ENCODE measurements at places on chromosomes 3 and 15.

DNA sequence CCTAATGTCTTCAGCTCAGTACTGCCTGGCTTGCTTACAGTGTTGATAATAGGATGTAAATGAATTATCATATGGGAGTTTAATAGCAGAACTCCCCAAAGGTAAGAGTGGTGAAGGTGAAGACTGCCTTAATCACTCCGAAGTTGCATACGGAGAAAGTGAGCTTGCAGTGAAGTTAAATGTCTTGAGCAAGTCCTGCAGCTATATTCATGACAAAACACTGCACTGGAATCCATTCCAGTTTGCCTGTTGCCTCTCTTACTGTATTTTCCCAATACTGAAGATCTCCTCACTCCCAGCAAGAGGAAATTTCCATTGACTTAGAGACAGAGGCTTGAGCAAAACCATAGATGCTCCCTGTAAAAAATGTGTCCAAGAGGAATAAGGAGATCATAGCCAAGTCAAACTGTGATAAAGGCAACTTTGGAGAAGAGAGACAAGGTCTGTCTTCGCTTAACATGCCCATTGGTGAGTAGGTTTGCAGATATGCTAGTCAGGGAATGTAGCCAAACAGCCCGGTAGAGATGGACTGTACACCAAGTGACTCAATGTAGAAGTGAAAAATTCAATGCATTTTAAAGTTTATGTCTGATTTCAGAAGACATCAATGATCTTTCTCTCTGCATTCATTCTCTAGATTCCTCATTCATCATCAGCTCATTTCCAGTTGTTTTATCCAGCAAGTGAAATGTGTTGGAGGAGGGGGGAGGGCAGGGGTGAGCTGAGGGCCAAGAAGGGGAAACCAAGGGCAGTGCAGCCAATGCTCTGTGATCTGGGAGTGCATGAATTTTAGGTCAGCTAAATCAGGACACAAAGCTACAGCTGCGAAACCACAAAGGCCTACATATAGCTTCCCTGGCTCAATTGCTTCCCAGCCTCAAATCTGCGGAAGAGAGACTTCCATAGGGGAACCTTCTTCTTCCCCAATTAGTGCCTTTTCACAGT is 667.1 kb upstream of the NR2F2 start:
- DNase-seq: peak; percentile 84

DNA sequence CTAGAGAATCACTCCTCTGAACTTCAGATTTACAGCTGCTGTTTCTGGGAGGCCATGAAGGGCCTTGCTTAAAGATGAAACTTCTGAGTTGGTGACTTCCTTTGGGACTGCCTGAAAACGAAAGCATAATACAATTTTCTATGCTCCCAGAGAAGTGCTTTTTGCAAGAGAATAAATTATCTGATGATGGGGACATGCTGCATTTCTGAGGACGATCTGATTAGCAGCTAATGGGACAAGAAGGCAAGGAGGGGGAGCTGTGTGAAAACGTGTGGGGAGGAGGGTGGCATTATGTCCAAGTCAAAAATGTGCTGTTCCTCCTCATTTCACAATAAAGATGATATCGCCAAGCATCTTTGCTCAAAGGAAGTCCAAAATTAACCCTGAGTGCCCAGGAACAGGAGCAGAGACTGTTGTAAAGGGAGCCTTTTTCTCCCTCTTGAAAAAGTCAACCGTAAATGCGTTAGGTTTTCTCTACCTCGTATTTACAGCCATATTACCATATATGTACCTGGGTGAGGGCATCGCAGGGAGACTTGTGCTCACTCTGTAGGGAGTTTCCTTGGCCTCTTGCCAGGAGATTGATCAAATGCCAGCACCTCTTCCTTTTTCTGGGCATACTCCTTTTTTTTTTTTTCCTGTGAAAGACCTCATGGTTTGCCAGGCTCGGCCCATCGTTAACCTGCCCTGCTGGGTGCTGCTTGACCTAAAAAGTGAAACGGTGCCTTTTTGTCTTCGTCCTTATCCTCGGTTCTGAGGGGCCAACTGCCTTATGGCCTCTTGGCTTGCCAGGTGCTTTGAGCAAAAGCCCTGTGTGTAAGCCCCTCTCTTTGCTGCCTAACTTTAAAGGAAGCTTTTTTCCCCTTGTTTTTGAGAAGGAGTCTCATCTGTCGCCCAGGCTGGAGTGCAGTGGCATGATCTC is 11.5 kb downstream of the ITPR1 start:
- no peak for DNase-seq

DNA sequence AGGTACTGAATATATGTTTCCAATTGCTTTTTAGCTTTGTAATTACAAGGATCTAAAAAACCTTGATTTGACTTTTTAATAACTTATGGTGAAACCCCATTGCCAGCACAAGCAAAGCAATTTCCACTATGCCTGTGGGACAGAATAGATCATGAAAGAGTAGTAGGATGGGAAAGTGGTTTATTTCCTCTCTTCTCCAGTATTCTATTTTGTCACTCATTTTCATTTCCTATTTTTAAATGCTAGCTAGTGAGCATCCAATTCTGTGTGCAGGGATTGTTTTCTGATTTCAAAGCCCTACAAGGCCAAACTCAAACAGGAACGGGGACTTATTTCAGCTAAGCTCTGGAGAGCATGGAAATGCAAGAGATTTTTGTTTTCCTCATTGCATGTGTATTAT is 132.0 kb upstream of the TGFBR2 start:
- DNase-seq: no peak

DNA sequence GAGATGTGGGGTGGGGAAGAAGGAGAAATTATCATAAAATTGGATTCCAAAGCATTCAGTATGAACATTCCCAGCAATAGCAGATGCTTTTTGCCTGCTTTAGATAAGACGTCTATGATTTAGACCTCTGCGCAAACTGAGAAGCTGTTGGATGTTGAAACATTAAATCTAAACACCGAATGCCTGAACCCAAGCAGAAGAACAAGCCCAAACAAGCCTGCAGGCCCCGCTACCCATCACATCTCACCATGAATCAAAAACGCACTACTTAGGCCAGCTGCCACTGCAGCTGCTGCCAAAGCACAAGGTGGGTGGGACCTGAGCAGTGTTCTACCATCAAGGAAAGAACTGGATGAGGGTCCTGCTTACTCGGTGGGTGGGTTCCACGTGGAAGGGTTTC is 24.4 kb upstream of the THBS1 start:
- no peak for DNase-seq

- no peak for DNase-seq
Observed at GRCh38 chr3:9468460-9468859, 71.0 kb downstream of the SETD5 start.

GRCh38 chr3:64392001-64392400 is 166.7 kb upstream of the PRICKLE2 start:
- DNase-seq: peak; percentile 36

DNA sequence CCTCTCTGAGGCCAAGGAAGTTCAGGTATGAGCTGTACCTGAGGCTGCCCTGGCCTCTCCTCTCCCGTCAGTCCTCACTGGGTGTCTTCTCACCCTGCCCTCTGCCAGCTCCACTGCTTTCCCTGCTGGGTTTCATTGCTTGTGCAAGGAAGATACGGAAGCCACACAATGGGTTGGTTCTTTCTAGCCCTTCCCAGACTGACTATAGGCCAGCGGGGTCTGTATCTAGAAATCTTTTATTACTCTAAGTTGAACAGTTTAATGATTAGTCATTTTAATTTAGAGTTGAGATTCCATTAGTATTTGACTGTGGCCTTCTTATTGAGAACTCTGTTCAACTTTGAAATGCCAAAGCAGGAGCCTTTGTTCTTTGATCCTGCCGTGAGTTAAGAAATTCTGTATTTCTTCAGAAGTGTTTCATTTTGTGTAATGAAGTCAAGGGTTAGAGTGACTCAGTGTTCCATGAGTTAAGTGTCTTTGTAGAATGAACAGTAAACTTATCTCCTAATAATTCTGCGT is 16.2 kb downstream of the C3orf62 start:
- DNase-seq: no peak

DNA sequence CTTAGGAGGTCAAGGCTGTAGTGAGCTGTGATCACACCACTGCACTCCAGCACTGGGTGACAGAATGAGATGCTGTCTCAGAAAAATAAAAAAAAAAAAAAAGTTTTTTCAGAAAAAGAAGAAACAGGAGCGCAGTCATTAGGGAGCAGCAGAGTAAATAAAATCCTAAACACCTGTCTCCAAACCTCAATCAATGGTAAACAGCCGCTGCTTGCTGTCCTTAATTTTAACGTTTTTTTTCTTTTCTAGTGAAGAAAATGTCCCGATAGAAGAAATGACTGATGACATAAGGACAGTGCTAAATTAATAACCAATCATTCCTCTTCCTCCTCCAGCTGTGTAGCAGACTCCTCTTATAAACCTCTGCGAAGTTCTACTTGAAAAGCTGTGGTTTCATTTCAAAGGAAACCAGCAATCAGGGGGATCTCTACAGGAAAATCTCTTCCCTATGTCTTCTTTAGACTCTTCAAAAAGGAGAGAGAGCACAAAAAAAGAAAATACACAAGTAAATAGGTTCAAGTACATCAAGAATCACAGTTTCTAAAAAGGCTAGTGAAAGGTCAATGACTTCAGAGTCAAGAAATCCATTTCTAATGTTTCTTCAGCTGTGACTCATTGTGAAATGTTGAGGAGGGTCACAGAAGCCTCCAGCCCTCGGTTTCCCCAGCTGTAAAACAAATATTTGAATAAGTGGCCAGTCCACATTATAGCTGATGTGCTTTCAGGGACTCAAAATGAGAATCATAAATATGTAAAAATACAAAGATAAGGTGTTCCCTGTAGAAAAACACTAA is 127.6 kb downstream of the TMCO5A start:
- DNase-seq: no peak

GRCh38 chr3:151327571-151328198 is 1.7 kb downstream of the P2RY13 start:
- DNase-seq: peak; percentile 24

DNA sequence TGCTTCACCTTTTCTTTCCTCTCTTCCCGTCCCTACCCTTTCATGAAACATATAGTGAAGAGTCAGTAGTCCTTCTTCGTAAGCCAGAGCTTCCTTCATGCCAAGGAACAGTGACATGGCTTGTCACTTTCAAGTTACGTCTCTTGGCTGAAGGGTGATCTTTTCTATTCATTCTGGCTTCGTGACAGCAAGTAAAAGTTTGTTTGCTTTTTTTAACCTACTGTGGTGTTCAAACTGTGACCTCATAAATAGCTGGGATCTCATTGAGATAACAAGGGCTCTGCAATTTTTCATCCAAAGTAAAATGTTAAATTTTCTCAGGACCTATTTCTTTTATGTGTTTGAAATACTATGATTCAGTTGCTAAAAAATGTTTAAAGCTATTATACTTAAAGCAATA is 10.5 kb downstream of the CDIN1 start:
- DNase-seq: no peak

DNA sequence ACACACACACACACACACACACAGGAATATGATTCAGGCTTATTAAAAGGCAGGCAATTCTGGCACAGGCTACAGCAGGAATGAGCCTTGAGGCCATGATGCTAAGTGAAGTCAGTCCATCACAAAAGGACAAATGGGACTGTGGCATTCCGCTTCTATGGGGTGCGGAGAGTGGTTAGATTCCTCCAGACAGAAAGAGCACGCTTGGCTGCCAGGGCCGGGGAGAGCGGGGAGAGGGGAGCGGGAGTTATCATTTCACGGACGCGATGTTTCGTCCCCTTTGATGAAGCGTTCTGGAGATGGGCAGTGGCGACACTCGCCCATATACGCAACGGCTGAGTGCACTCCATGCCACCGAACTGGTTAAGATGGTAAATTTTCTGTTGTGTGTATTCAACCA is 58.5 kb upstream of the FAM174B start:
- DNase-seq: peak; percentile 56

- DNase-seq: no peak
Observed at GRCh38 chr3:158359339-158359738, 211.7 kb upstream of the MLF1 start.

- peak; percentile 65 for DNase-seq
Observed at GRCh38 chr3:21979706-21980105, 228.7 kb upstream of the ZNF385D start.

GRCh38 chr3:167653760-167654159 is at the start of gene WDR49:
TSS of gene WDR49 (minus strand) at chr3:167653942. CDS start at chr3:167653425, 517 bp downstream.
- DNase-seq: no peak

- peak; percentile 40 for DNase-seq
Observed at GRCh38 chr3:150147776-150148175, 177.1 kb upstream of the PFN2 start.

DNA sequence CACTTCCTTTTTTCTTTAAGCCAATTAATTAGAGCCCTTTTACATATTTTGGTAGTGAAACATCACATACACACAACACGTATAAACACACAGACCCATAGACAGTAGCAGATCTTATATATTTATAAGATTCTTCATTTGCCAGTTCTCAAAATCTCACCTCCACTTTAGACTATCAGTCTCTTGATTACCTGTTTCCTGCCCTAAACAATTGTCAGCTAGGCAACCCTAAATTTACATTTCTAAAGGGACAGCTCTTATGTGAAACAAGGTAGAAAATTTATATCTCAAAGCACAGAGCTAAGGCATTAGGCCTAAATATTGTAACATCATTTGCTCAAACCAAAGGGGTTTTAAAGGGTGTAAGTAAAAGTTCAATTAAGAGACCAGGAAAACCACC is 28.9 kb downstream of the SETMAR start:
- no peak for DNase-seq

- DNase-seq: no peak
Observed at GRCh38 chr3:194287977-194288706, 63.0 kb downstream of the CPN2 start.

GRCh38 chr3:43014956-43015355 is 35.8 kb downstream of the GASK1A start:
- DNase-seq: no peak

DNA sequence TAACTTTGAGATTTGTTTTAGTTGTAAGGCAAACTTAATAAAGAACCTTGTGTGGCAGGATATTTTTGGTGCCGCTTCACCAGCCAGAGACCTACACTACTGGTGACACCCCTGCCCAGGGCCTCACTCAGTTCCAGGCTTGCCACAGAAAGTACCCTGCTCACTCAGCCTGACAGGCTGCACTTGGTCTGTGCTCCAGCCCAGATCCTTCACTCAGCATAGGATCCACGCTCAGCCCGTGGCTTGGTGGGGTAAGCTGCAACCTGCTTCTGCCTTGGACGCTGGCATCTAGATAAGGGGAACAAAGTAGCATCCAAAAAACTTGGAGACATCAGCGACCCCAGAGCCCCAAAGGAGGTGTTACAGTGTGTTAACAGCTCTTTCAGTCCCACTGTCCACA is 825.5 kb downstream of the EPHA3 start:
- no peak for DNase-seq

DNA sequence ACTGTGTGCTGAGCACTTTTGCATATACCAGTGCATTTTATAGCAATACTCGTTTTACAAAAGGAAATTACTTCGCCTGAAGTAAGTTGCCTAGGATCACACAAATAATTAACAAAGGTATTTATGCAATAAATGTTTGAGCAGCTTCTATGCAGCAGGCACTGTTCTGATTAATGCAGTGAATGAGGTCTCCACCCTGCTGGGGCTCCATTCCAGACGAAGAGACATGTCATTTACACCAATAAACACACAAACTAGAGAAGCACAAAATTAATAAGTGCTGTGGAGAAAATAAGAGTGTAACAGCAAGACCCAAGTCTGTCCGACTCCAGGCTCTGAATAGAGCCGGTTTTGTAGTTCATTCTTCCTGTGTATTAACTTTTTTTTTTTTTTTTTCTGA is 17.5 kb downstream of the NOX5 start:
- no peak for DNase-seq

- DNase-seq: no peak
Observed at GRCh38 chr3:9330166-9330703, 32.6 kb upstream of the THUMPD3 start.
